Suppressor macrophage treated with lipopolysaccharide for 1 hour (primary cell): ENCODE measurements at places on chromosomes 2 and 18.

GRCh38 chr2:102250278-102250821 lies 61.0 kb upstream of the IL1RL1 start:
- DNase-seq, result no peak

GRCh38 chr2:85853499-85854165 lies 35.2 kb downstream of the ST3GAL5 start:
- peak; percentile 86 for DNase-seq

DNA sequence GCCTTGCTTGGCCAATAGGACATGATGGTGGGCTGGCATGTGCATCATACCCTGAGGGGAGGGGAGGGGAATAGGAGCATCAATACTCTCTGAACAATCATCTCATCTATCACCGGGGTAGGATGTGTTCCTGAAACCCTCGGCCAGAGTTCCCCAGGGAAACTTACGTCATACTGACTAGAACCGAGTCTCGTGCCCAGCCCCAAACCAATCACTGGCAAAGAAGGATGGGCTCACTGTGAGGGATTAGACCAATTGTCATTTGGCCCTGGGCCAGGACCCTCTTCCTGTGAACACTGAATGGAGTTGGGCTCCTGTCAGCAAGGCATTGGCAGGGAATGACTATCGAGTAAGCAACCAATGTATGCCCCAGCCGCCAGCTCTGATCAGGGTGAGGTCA lies 261.5 kb downstream of the MYCN start:
- DNase-seq, result no peak

DNA sequence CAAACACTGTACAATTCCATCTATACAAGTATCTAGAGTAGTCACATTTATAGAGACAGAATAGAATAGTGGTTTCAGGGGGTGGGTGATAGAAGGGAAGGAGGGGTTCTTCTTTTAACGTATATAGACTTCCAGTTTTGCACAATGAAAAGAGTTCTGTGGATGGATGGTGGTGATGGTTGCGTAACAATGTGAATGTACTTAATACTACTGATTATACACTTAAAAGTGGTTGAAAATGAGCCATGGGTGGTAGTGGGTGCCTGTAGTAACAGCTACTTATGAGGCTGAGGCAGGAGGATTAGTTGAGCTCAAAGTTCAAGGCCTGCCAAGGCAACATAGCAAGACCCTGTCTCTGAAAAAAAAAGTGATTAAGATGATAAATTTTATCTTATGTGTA lies 85.8 kb downstream of the SETBP1 start:
- DNase-seq, result peak; percentile 53

DNA sequence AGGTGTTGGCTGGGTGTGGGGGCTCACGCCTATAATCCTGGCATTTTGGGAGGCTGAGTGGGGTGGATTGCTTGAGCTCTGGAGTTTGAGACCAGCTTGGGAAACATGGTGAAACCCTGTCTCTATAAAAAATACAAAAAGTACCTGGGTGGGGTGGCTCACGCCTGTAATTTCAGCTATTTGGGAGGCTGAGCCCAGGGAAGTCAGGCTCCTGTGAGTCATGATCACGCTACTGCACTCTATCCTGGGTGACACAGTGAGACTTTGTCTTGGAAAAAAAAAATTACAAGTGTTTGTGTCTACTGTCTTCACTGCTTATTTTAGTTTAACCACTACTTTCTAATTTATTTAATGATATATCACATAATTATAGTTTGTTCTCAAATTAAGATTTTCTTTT lies 62.7 kb upstream of the DOCK10 start:
- DNase-seq, result no peak

DNA sequence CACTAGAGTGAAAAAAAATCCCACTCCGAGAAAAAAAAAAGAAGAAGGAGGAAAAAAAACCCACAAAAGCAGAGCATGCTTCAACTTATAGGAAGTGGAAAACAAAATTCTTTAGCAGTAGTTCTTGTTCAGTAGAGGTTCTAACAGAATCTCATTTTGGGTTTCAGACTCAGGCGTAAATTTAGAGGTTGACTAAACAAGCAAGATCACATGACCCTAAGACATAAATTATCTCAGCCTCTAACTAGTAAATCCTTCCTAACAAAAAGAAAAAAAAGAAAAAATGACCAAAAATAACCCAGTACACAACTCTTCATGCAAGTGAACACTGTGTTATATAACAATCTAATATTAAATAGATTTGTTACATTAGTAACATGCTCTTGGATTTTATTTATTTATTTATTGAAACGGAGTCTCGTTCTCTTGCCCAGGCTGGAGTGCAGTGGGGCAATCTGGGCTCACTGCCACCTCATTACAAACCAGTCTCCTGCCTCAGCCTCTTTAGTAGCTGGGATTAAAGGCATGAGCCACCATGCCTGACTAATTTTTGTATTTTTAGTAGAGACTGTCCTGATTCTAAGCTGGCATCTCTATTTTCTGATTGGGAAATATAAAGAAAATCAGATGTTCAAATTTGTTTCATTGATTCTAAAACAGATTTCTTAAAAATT lies 35.4 kb downstream of the PPP4R3B start:
- DNase-seq, result peak; percentile 37

DNA sequence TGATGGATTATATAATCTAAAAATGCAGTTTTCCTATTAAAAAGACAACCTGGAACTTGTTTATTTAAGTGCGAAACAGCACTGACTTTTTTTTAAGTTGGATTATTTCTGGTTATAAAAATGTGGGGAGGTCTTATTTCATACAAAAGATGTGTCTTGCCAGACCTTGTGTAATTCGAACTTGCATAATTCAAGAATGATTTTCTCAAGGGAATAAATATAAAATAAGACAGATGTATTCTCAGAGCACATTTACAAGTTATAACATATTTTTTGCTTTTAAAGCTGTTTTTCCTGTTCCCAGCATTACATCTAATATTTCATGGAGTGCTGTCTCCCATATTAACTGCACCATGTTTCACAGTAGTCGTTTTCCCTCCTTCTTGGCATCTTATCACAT lies 263.1 kb downstream of the CDH20 start:
- DNase-seq, result no peak

DNA sequence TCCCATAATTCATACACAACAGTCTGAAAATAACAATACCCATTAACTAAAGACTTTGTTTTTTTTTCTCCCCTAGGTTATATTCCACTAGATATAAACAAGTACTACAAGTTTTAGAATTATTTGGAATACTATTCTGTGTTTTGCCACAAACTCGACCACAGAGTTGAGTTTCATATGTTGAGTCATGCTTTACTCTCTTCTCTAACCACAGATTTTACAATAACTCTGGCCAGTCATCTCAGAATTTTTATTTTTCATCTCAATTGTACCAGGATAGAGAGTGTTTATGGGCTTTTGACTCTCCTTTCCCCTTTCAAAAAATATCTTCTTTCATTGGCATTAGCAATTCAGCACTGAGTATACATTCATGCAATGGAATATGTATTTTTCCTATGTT lies 348.7 kb upstream of the GALNT5 start:
- no peak for DNase-seq
